Stimulated activated CD8-positive, alpha-beta memory T cell treated with anti-CD3 and anti-CD28 coated beads, Interleukin-2, amount 100 ng/mL, for 48 hours (primary cell): ENCODE measurements at places on chromosomes 16 and 17.
A peak's percentile ranks its signal among the peaks of the same experiment; 100 is the strongest.

- DNase-seq, result no peak
Observed at GRCh38 chr17:4074831-4075495, 67.9 kb downstream of the ZZEF1 start.

- DNase-seq, result no peak
Observed at GRCh38 chr17:10871914-10872313, 34.0 kb upstream of the PIRT start.

DNA sequence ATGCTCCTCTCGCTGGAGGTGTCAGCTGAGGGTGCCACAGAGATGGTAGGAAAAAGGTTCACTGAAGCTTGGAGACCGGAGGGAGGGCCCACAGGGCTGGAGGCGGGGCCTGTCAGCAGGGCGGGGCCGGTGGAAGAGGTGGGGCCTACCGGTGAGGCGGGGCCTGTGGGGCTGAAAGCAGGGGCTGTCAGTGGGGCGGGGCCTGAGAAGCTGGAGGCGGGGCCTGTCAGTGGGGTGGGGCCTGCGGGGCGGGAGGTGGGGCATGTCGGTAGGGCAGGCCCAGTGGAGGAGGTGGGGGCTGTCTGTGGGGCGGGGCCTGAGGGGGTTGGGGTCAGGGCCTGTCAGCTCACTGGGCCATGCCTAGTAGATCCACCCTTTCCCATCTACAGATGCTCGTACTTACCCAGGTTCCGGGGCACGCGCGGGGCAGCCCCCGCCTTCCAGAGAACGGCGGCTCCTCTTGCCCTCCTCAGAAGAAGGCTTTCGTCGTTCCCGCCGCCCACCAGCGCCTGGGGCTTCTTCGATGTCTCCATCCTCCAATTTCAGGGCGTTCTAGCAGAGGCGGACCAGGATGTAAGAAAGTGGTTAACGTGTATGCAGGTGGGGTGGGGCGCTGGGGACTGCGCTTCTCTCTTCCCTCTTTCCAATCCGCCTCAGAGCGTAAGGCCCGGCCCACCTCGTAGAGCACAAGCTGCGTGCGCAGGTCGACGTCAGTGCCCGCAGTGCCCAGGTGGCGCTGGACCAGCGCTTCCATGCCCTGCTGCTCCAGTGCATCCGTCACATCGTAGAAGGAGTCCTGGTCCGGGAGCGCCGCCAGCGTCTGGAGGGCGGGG is 9.8 kb downstream of the TMEM208 start:
- peak; percentile 86 for DNase-seq

- DNase-seq, result no peak
Observed at GRCh38 chr17:75133001-75133400, 1.5 kb upstream of the NT5C start.

GRCh38 chr16:23434380-23434779 is 18.6 kb downstream of the COG7 start:
- no peak for DNase-seq

DNA sequence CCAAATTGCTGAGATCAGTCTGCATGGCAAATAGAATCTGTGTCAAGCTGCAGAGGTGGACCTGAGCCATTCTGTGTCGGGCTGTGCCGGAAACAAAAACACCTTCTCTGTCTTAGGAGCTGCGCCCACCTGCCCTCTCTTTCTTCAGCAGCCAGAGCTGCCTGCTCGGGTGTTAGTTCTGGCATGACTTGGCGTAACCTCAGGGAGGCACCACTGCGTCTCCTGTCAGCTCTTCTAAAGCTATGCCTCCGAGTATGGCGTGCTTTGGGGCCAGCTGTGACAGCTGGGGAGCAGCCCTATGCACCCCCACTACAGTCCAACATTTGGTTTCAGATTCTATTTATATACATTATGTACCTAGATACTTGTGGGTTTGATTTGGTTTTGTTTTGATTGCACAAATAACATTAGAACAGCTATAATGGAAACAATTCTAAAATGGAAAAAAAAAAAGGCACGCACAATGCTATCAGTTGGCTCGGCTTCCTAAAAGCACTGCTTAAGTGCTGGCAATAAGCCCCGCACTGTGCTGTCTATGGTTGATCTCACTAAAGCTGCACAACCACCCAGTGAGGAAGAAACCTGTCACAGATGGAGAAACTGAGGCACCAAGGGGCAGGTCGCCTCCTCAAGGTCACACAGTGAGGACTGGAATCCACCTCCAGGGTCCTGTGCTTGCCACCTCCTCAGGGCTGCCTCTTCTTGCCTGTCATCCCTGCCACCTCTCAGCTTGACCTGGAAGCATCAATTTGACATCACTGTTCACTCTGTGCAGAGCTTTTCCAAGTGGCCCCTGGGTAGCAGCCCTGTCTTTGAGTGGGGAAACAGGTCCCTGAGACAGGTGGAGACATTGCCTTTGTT is 18.7 kb upstream of the ADGRG1 start:
- peak; percentile 60 for DNase-seq

DNA sequence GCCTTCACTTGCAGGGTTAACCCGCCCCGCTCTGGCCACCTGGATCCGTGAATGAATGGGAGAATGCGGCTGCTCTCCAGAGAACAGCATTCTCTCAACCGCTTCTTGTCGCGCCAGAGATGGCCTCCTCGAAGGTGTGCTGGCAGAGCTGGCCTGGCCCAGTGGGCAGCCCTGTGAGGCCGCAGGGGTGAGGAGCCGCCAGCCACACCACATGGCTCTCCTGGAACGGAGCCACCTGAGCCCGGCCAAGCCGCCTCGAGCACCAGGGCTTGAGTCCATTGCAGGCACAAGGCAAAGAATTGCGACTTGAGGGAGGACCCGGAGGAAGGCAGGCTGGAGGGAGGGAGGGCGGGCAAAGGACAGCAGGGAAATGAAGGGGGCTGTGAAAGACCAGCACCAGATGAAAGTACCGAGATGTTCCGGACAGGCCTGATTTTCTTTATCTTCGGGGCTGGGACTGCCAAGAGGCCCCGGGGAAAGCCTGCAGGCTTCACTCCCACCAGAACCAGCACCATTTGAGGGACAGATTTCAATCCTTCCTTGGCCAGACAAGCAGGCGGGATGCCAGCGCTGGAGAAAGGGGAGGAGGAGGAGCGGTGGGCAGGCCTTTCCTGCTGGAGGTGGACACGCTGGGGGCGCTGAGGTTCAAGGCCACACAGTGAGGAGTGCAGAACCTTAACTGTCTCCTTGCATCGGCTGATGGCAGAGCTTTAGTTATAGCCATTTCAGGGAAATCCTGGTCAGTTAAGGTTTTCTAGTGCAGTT is 69.4 kb downstream of the MRC2 start:
- no peak for DNase-seq

DNA sequence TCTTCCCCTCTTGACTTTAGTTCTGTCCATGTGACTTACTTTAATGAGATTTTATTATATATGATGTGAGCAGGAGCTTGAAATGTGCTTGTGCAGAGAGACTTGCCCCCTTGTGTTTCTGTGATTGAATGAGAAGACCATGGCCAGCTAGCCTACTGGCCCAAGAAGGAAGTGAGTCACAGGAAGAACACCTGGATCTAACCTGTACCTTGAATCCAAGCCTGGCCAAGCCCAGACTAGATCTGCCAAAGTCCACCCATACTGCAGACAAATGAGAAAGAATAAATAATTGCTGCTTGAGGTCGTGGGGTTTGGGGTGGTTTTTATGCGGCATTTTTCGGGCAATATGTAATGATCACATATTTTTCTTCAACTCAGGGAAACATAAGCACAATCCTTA is 9.6 kb downstream of the ABCA10 start:
- no peak for DNase-seq

- DNase-seq, result no peak
Observed at GRCh38 chr16:66470556-66470955, 43.5 kb downstream of the BEAN1 start.

- no peak for DNase-seq
Observed at GRCh38 chr16:21179126-21179982, 20.9 kb downstream of the LDAF1 start.

DNA sequence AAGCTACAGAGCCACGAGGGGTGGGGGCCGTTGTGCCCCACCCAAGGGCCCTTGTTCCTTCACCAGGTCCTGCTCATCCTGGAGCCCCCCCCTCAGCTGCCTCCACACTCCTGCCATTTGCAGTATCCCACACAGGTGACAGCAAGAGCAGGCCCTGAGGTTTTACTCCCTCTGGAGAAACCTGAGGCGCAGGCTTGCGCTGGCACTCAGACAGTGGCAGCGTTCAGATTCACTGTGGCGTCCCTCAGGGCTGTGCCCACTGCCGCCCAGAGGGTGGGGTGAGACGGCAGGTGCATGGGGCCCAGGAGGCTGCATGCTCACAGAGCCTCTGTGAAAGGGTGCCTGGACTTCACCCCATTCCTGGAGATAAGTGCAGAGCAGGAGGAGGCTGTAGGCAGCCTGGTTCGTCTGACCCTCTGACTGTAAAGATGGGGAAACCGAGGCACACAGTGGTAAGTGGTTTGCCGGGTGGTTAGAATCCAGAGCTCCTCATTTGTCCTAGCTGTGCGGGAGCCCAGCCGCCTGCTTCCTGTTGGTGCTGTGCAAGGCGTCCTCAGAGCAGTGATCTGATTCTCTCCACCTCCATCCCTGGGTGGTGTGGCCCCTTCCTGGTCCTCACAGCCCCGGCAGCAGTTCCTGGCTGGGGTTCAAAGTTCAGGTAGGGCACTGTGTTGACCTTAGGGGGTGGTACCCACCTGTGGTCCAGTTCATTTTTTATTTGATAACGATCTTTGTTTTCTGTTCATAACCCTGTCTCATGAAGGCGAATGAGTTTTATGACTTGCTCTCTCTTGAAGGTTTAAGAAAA is 1.6 kb downstream of the SPIRE2 start:
- DNase-seq, result no peak
